ENCODE measurements at places on chromosomes 3 and 15.

DNA sequence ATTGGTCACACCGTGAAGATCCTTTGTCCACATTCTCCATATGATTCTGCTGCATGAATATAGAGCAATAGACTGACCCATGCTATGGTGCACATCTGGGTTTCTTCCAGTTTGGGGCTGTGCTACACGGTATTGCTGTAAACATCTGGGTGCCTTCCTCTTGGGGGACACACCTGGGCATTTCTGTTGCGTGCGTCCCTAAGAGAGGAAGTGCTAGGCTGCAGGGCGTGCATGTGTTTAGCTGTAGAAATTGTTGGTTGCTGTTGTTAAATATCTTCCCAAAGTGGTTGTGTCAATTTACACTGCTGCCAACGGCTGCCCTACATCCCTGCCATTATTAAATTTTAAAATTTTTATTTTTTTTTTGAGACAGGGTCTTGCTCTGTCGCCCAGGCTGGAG lies 52.4 kb downstream of the NUP210 start:
- no peak overlapping the region for H3K27ac ChIP-seq
- H3K4me3 ChIP-seq: no peak overlapping the region
- no peak for DNase-seq
- H3K27me3 ChIP-seq: no peaks in the 10 kb centered on the region
- H3K36me3 ChIP-seq: no peaks in the 10 kb centered on the region

- no peaks in the 10 kb centered on the region for H3K36me3 ChIP-seq
- H3K27ac ChIP-seq: no peak overlapping the region
- H3K4me1 ChIP-seq: no peaks in the 10 kb centered on the region
- no peak overlapping the region for H3K4me3 ChIP-seq
- no peaks in the 10 kb centered on the region for H3K27me3 ChIP-seq
These were observed 240.5 kb upstream of the CFAP20DC start for GRCh38 chr3:59290358-59290757.

DNA sequence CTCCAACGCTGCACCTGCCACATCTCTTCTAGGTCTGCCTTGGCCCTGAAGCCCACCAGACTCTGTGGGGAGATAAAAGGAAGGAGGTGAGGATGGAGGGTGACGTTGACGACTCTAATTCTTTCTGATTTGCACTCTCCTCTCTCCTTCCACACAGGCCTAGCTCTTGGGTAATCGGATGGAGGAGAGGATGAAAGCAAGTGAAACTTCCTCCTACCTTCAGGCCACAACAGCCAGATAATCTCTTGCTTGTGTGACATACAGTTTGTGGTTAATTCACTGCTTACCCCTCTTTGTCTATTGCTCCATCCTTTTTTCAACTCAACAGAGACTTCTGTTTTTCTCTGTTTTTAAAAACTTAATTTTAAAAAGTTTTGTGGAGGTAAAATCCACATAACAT lies 208.1 kb downstream of the SV2B start:
- DNase-seq: no peak
- peaks cover 4% of the 10 kb centered on the region for H3K27me3 ChIP-seq
- no peak overlapping the region for H3K4me3 ChIP-seq
- no peak overlapping the region for H3K27ac ChIP-seq
- peaks cover 4% of the 10 kb centered on the region for H3K4me1 ChIP-seq
- no peaks in the 10 kb centered on the region for H3K36me3 ChIP-seq

DNA sequence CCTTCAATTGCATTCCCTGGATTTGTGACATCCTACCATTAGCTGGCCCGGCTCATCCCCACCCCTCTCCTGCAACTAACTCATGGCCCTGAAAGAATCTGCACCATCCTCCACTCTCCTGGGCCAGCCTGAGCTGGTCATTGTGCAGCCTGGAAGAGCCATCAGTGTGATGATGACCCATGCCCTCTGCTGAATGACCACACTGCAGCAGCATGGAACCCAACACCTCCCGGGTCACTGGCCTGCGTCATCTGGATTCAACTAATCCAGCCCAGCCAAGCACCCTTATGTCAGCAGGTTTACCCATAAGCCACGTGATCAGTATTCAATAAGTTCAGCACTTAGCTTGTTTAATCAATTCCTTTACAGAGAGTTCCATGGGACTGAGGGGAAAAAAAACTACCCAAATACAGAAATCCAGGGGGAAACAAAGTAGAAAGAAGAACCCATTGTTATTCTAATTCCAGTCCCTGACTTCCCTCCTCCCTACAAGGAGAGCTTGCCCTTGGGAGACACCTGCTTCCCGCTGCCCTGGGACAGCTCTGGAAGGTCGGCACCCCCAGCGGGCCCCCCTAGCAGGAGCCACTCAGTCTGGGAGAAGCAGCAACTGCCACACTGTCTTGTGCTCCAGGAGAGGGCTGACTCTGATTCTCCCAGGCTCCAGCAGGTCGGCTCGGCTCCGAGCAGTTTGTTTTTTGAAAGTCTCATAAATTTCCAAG lies 309.1 kb upstream of the TLE3 start:
- no peaks in the 10 kb centered on the region for H3K4me1 ChIP-seq
- no peak overlapping the region for H3K4me3 ChIP-seq
- no peaks in the 10 kb centered on the region for H3K36me3 ChIP-seq
- no peak for DNase-seq

DNA sequence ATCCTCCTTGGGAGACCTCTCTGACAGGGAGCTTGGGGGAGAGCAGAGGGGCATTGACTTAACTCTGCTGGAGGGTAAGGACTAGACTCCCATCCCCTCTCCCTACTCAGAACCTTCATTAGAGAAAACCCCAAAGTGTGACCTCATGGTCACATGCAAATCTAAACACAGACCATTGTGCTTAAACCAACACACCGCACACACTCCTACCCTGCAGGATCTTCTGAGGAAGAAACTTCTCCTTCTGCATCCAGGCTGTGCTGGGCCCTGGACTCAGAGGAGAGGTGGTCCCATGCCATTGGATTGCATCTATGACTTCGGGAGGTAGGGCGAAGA lies 805 bp upstream of the PARP16 start:
- H3K27ac ChIP-seq: peak overlapping the region; percentile 95
- peak overlapping the region; percentile 71 for H3K4me3 ChIP-seq
- no peaks in the 10 kb centered on the region for H3K27me3 ChIP-seq
- peaks cover 20% of the 10 kb centered on the region for H3K4me1 ChIP-seq

- no peaks in the 10 kb centered on the region for H3K27me3 ChIP-seq
- DNase-seq: no peak
- H3K27ac ChIP-seq: no peak overlapping the region
- H3K36me3 ChIP-seq: no peaks in the 10 kb centered on the region
These were observed 28.6 kb downstream of the KLHL6 start for GRCh38 chr3:183526838-183527427.

GRCh38 chr3:101478980-101479379 lies 34.0 kb downstream of the SENP7 start:
- peaks cover 4% of the 10 kb centered on the region for H3K4me1 ChIP-seq
- DNase-seq: no peak
- H3K27me3 ChIP-seq: no peaks in the 10 kb centered on the region
- no peaks in the 10 kb centered on the region for H3K36me3 ChIP-seq
- H3K4me3 ChIP-seq: no peak overlapping the region

GRCh38 chr3:50583897-50584296 lies 14.6 kb downstream of the HEMK1 start:
- peak overlapping the region; percentile 84 for H3K27ac ChIP-seq
- H3K27me3 ChIP-seq: no peaks in the 10 kb centered on the region
- peaks cover 79% of the 10 kb centered on the region for H3K4me1 ChIP-seq
- DNase-seq: peak; percentile 96
- H3K36me3 ChIP-seq: no peaks in the 10 kb centered on the region

DNA sequence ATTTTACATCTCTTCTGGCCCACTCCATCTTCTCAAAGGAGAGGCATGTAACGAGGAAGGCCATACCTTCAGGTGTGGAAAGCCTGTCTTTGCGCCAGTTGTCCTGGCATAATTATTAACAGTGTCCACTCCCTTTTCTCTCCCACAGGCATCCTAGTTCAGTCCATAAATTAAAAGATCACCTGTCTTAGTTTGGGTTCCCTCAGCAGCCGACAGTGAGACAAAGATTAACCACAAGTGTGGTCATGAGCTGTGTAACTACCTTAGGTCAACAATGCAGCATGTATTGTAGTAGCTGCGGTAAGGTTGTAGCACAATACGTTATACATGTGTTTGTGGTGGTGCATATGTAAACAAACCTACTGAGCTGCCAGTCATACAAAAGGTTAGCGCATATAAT lies 103.3 kb upstream of the GALNT15 start:
- no peak overlapping the region for H3K4me3 ChIP-seq
- no peak overlapping the region for H3K27ac ChIP-seq
- peaks cover 6% of the 10 kb centered on the region for H3K4me1 ChIP-seq
- no peak for DNase-seq
- H3K36me3 ChIP-seq: no peaks in the 10 kb centered on the region

DNA sequence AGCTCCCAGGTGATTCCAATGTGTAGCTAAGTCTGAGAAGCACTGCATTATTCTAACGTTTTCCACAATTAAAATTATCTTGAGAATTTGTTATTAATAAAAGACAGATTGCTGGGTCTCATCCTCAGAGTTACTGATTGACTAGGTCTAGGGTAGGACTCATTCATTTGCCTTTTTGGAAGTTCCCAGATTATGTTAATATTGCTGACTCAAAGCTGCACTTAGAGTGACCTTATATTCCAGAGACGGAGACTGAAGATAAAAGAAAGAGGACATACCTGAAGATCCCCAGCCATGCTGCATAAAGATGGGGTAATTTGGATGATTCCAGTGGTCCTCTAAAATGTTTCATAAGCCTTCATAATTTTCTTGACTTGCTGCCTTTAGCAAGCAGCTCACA lies 81.8 kb downstream of the PLSCR2 start:
- no peaks in the 10 kb centered on the region for H3K36me3 ChIP-seq
- H3K27me3 ChIP-seq: no peaks in the 10 kb centered on the region
- no peak overlapping the region for H3K27ac ChIP-seq
- DNase-seq: no peak

DNA sequence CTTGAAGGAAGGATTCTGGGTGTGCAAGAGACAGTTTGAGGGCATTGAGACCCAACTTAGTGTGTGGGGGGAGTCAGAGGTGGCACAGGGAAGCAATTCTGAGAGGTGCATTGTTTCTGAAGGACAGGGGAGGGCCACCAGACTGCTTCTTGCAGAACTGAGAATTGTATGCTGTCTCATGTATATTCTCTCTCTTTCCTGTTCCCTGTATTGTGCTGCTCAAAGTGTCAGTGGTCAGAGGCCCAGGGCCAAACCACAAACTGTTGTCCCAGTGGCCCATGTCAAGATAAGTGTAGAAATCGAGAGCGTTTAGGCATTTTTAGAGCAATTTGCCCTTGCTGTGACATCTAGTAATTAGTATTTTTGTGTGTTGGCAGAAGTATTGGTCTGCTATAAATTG lies 567.1 kb downstream of the EDEM1 start:
- H3K4me1 ChIP-seq: no peaks in the 10 kb centered on the region
- H3K27me3 ChIP-seq: no peaks in the 10 kb centered on the region
- H3K27ac ChIP-seq: no peak overlapping the region
- DNase-seq: no peak
- H3K4me3 ChIP-seq: no peak overlapping the region

- H3K4me1 ChIP-seq: peaks cover 43% of the 10 kb centered on the region
- H3K27me3 ChIP-seq: no peaks in the 10 kb centered on the region
- DNase-seq: peak; percentile 73
- H3K4me3 ChIP-seq: peak overlapping the region; percentile 89
- peak overlapping the region; percentile 100 for H3K27ac ChIP-seq
- no peaks in the 10 kb centered on the region for H3K36me3 ChIP-seq
These were observed 790 bp downstream of the RAB5A start for GRCh38 chr3:19947549-19948225.

- DNase-seq: no peak
- H3K27ac ChIP-seq: no peak overlapping the region
- H3K36me3 ChIP-seq: no peaks in the 10 kb centered on the region
- H3K4me1 ChIP-seq: no peaks in the 10 kb centered on the region
- no peak overlapping the region for H3K4me3 ChIP-seq
These were observed 435.4 kb downstream of the WDR72 start for GRCh38 chr15:53324061-53324460.

DNA sequence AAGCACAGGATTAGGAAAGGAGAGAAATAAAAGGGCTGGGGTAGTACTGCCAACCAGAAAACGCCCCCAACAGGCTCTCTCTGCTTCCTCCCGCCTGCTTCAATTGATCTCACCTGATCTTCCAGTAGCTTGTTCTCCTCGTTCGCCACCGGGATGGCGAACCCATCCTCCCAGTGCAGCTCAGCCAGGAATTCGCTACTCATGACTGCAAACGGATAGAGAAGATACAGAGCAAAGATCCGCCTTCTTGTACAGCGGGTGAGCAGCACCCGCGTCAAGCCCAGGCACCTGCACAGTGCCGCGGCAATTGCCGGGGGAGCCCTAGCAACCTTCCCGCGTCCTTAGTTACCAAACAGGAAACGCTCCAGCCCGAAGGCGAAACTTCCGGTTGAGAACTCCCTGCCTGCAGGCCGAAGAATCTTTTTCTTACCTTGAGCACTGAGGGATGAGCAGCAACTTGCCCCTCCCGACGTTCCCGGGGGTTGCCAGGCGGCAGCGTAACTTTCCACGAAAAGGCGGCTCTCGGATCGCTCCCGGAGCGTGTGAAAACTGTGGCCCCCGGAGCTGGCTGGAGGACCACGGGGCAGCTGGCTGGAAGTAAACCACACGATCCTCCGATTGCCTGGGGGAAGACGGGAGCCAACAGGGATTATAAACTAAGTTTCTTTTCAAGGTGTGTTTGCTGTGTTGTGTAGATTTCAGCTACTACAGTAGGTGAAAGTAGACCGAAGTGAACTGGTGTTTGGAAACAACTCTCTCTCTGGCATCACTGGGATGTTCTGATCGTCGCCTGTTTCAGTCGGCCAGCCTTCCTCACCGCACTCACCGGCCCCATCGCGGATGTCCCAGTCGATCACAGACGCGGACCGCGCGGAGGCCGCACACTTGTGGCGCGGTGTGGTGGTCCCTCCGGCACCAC lies at the start of gene CCDC39:
Gene CCDC39 (minus strand): TSS at position 312 of the 919 bp plus-strand sequence. CDS start 109 bp downstream, at position 203.
- H3K27ac ChIP-seq: no peak within 1 kb of the TSS
- DNase-seq: peak; percentile 45
- H3K4me1 ChIP-seq: peaks cover 7% of the 10 kb centered on the region
- no peaks in the 10 kb centered on the region for H3K27me3 ChIP-seq

- H3K4me1 ChIP-seq: peaks cover 53% of the 10 kb centered on the region
- no peak for DNase-seq
- H3K36me3 ChIP-seq: no peaks in the 10 kb centered on the region
- H3K27me3 ChIP-seq: no peaks in the 10 kb centered on the region
- H3K4me3 ChIP-seq: no peak overlapping the region
These were observed 94.7 kb downstream of the TBL1XR1 start for GRCh38 chr3:177102553-177102952.

- H3K36me3 ChIP-seq: no peaks in the 10 kb centered on the region
- H3K4me1 ChIP-seq: no peaks in the 10 kb centered on the region
- DNase-seq: no peak
- H3K27ac ChIP-seq: no peak overlapping the region
- H3K4me3 ChIP-seq: no peak overlapping the region
These were observed 161.7 kb downstream of the ANXA2 start for GRCh38 chr15:60235951-60236710.

DNA sequence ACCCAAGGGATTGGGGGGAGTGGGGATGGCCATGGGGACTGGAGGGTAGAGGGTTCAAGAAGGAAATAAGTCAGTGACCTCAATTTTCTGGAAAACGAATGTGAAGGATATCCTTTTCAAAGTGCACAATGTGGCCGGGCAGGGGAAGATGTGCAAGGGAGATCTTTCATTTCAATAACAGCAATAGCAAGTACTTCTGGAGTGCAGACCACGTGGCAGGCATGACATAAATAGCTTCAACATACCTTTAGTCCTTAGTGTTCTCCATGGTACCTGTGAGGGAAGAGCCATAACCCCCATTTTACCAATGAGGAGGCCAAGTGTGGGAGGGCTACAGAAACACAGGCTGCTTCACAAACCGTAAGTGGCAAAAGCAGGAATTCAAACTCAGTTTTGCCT lies 138.7 kb downstream of the FOXP1 start:
- DNase-seq: no peak
- H3K4me3 ChIP-seq: no peak overlapping the region
- no peak overlapping the region for H3K27ac ChIP-seq
- H3K27me3 ChIP-seq: no peaks in the 10 kb centered on the region
- peaks cover 20% of the 10 kb centered on the region for H3K4me1 ChIP-seq

Data from psoas muscle (tissue), 8 donors.